Subcutaneous preadipocyte (primary cell): ENCODE measurements at places on chromosomes 2 and 18. TPM values are rescaled to one million over a fixed set of nuclear protein-coding genes. Genes with fewer than 3 reads are reported as not detected.

Gene APOB
- under 0.01 TPM in 2 replicates for total RNA-seq

Gene ITGA4
- 86.0 and 117 TPM in 2 replicates for total RNA-seq

Gene DUSP2
- total RNA-seq: 0.37 and 0.78 TPM in 2 replicates

Gene ITPRIPL1
- 1.8 and 2.3 TPM in 2 replicates for total RNA-seq

Gene KLHL14
- total RNA-seq: not detected in 2 replicates
